ENCODE measurements at places on chromosomes 1 and 21.

GRCh38 chr1:53568540-53568939 is 109.3 kb downstream of the DMRTB1 start:
- DNase-seq, result no peak

- no peak for DNase-seq
These were observed 21.9 kb downstream of the FAAP20 start for GRCh38 chr1:2172551-2173146.

DNA sequence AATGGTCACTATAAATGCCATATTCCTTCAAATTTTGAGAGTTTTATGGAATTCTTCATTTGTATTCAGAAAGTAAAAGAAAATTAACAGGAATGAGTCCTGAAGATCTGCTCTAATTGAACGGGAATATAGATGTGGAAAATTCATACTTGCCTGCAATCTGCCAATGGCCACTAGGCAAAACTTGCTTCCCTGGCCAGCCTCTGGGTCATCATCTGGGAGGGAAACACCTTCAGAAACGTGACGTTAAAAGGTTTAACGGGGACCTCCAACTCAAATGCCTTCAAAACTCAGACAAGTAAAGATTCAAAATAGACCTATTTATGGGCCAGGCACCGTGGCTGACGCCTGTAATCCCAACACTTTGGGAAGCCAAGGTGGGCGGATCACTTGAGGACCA is 21.7 kb upstream of the CTSK start:
- no peak for DNase-seq

- no peak for DNase-seq
These were observed 552.9 kb upstream of the CAMK1G start for GRCh38 chr1:209030454-209031167.

- no peak for DNase-seq
These were observed 647.4 kb downstream of the USP25 start for GRCh38 chr21:16377120-16377658.
